ENCODE measurements at places on chromosomes 5 and 9.

DNA sequence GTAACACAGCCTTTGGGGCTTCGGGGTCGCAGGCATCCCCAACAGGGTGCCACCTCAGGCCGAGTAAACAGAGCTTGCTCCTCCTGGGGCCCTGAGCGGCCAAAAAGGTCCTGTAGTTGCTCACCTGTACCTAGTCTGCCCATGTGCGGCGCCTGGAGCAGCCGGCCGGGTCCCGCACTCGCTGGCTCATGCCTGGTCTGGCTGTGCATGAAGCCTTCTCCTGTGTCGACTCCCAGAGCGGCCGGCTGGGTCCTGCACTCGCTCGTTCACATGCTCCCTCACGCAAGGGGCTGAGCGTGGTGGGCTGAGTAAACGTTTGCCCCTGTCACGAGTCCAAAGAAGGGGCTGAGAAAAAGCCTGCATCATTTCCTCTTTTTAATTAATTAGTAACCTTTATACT is 162.4 kb upstream of the TUT7 start:
- no peak for DNase-seq

DNA sequence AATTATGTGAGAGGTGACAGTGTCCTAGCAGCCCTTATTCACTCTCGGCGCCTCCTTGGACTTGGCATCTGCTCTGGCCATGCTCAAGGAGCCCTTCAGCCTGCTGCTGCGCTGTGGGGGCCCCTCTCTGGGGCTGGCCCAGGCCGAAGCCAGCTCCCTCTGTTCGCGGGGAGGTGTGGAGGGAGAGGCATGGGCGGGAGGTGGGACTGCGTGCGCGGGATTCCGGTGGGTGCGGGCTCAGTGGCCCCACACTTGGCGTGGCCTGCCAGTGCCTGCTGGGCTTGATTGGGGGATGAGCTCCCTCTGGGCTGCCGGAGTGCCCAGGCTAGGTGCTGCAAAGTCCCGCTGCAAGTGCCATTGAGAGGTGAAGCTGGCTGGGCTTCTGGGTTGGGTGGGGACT is 12.9 kb upstream of the DMRTA1 start:
- DNase-seq, result no peak

DNA sequence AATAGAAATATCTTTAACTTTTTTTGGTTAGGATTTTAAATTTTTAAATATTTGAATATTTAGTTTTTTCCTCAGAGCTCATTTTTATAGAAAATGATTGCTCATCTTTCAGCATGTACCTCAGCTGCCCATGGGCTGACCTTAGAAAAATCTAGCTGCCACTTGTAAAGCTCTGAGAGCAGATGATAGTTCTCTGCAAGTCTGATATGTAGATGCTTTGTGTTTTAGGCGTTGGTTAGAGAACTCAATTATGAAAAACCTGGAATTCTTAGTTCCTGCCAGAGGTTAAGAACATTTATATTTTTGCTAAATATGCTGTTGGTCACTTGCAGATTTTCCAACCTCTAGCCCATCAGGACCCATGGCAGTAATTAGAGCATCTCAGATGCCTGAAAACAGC is 15.1 kb downstream of the OTULIN start:
- DNase-seq, result no peak

DNA sequence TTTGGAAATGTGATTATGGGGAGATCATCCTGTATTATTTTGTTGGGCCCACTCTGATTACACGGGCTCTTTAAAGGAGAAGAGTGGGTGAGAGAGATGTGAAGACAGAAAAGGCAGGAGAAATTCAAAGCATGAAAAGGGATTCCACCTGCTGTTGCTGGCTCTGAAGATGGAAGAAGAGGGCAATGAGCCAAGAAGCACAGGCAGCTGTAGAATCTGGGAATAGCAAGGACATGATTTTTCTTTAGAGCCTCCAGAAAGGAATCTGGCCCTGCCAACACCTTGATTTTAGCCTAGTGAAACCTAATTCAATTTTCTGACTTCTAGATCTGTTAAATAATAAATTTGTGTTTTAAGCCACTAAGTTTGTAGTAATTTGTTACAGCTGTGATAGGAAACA is 11.3 kb downstream of the C9 start:
- DNase-seq, result no peak

DNA sequence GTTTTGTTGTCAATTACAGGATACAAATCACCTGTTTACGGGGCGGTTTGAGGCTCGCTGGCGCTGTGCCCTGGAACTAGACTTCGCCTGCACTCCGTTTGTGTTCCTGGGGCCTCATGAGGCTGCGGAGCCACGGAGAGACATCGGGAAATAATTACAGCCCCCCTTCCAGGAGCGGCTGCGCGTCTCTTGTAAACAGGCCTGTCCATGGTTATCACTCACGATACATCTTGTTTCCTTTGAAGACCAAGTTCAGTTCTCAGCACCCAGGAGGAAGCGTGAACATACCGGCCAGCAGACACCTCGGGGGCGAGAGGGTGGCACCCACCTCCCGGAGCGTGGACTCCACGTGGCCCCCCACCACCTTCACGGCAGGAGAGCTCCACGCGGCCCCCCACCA is 297.1 kb upstream of the IRX4 start:
- no peak for DNase-seq

DNA sequence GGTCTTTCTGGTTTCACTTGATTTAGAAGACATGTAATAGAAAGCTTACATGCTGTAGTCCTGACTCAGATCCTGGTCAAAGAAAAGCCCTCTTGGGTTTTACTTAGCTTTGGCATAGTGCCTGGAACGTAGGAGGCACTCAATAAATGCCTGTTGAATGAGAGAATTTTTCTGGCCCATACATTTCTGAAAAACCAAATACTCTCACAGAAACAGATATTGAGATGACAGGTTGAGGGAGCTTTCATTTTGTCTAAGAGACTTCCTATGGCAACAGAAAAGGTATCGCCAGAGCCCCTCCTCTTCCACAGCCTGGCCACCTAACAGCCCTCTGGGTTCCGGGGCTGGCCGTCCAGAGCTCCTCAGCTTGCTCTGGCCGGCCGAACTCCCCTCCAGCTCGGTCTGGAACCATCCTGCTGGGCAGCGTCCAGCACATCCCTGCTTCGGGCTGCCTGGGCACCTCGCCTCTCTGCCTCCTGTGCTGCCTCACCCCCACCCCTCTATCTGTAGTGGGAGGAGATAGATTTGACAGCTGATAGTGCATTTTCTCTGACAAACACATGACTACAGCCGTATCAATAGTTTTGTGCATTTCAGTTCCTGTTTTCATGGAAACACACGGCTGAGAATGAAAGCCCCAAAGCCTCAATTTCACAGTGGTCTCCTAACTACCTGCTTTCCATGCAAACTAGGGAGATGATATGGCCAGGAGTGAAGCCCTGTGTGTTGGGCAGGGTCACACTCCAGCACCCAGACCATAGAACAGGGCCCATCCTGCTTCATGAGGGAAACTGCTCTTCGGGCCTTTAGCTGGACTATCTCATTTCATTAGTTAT is 1.1 kb downstream of the IL4 start:
- peak; percentile 46 for DNase-seq

All from T1000 (cell line).